ENCODE measurements at places on chromosomes 1 and 21.

DNA sequence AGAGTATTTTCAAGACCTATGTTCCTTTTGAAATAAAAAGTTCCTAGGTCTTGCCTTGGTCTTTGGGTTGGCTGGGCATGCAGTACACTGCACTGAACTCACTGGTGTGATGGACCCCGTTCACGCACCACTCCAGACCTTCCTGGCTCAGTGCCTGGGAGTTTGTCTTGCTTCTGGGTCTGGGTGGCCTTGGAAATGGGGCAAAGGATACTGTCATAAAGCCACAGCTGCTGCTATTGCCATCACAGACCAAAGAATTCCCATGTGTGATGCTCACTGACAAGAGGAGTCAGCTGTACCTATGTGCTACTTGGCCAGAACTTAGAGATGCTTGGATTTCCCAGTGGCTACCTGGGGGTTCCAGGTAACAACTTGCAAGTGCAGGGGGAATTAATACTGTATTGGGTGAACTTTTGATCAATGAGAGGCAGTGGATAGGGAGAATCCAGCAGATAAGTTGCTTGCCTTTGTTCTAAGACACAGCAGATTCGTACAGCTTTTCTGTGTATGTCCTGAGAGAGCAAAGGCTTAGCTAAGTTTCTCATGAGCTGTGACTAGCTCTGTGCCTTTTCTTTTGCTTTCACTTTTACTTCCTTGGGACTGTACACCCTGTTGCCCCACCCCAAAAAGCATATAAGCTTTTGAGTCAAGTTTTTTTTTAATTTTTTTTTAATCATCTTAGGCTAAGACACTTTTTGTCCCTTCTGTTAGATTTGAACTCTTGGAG lies 115.3 kb downstream of the RUNX1 start:
- DNase-seq = peak; percentile 49

- no peak for DNase-seq
These were observed 16.1 kb downstream of the HUNK start for GRCh38 chr21:31888936-31889371.

DNA sequence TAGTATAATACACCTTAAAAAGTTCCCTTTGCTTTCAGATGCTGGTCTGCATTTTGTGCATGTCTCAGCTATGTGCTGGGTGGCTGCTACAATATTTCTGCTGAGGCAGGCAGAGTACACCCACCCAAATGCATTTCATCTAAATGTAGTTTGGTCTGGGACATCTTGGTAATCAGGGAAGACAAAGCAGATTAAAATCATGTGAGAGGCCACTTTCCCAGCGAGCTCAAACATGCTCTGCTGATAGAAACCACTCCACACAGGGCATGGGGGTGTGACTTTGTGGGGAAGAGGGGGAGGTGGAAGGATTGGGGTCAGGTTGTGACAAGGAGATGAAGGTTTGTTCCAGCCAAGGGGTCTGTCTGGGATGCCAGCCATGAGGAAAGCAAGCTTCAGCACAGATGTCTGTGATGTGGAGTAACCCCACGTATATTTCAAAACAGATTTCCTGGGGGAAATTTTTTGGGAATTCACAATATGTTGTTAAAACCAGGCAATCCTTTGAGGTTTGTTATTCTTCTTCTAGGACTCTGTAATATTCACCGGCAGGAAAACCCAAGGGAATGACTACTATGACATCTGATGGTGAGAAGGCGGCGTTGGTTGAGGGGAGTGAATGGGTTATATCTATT lies 255.1 kb upstream of the FGGY start:
- no peak for DNase-seq

DNA sequence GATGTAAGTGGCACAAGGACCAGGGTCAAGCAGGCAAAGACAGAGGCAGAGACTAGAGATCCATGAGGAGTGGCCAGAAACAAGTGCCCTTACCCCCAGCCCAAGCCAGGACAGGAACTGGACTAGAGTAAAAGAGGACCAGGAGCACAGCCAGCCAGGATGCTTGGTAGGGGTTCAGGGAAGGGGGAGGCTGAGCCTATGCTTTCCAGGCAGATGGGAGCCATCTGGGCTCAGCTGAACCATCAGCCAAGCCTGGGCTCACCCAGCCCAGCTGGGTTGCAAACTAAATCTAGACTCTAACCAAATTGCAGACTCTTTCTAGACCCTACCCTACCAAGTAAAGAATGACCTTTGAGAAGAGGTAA lies 15.2 kb downstream of the PDZK1IP1 start:
- DNase-seq = no peak

GRCh38 chr1:173488001-173488400 lies 10.9 kb downstream of the PRDX6 start:
- DNase-seq = no peak

- DNase-seq = no peak
These were observed 99.0 kb downstream of the RYR2 start for GRCh38 chr1:237140986-237141385.

GRCh38 chr1:74470251-74470650 lies 42.2 kb downstream of the LRRC53 start:
- DNase-seq = no peak

DNA sequence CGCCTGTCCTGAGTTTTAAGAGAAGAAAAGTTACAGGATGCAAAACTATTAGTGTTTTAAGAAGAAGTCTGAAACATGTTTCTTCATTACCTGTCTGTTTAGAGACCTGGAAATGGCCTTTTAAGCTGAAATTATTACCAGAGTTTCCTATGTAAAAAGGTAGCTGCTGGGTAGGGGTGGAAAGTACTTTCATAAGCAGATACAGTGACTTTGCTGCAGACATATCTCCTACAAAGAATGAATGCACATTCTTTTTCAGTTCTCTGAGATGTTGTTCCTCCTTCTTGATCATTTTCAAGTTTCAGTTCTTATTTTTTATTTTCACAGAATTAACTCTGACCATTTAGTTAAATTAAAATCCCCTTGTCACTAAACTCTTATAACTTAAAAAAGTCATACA lies 1329.6 kb downstream of the KCNT2 start:
- no peak for DNase-seq

DNA sequence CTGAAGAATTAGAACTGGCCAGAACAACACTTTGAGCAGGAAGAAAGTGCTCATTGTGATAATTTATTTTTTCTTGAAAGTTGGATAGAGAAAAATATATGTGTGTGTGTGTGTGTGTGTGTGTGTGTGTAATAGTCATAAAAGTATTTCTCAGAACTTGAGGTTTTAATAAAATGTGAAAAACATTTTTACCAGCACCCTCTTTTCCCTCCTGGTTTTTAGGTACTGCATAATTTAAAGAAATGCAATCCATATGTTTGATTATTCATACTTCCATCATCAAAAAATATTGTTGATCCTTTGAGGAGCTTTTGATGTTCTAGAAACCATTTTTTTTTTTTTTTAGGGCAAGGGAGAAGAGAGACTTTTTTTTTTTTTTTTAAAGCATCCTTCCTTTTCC lies 66.8 kb upstream of the JUN start:
- no peak for DNase-seq

DNA sequence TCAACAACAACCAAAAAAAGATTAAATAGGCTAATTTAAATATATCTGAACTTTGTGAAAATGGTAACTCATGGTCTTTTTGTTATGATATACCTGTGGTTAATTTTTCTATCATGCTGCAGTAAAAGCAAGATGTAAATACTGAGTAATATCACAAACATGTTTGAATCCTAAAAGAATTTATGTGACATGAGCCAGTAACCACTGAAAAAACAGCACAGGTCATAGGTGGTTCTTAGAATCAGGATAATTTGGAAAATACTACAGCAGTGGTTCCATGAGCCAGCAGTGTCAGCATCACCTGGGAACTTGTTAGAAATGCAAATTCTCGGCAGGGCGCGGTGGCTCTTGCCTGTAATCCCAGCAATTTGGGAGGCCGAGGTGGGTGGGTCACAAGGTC lies 4.1 kb downstream of the ATP5IF1 start:
- no peak for DNase-seq

GRCh38 chr1:93672069-93672468 lies 9.6 kb downstream of the BCAR3 start:
- DNase-seq = no peak

DNA sequence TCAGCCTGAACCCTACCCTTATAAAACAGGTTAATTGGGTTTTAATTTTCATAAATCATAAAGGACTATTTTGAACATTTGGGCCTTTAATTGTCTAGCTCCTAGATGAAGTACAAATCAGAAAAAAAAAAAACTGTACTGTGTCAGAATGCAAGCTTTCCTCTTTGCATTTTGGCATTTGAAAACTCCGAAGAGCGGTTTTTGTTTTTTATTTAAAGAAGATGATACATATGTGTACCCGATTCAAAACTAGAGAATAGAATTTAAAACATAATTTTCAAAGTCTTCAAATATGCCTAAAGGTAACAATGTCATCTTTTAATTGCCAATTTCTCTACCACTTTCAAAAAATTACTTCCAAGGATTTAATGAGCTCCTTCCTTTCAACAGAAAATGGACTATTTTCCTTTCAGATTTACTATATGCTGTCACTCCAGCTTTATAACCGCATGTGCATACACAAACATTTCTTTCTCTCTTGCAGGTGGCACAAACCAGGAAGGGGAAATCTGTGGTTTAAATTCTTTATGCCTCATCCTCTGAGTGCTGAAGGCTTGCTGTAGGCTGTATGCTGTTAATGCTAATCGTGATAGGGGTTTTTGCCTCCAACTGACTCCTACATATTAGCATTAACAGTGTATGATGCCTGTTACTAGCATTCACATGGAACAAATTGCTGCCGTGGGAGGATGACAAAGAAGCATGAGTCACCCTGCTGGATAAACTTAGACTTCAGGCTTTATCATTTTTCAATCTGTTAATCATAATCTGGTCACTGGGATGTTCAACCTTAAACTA lies 33.7 kb downstream of the MRPL39 start:
- peak; percentile 87 for DNase-seq

DNA sequence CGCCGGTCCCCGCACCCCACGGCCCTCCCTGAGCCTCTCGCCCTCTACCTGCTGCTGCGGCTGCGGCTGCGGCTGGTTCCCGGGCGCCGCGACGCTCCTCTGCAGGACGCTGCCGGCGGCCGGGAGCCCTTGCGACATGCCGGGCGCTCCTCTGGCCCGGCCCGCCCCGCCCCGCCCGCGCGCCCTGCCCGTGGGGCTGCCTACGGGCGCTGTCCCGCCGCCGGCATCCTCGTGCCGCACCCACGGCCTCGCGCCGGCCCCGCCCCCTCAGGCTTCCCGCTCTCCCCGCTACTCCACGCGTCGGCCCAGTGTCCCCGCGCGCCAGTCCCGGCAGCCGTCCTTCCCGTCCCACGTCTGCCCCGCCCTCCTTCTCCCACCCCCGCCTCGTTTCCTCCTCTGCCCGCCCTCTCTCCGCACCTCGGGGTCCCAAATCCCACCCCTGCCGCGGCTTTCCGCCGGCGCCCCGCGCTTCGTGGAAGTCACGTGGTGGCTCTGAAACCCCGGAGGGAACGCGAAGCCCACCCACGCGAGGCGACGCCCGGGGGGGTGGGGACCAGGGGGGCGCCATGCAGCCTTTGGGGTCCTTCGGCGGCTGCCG lies at the start of gene BATF3:
BATF3 (minus strand) TSS at position 216 of the 598 bp plus-strand sequence; CDS start at position 138, 78 bp downstream.
- no peak for DNase-seq

DNA sequence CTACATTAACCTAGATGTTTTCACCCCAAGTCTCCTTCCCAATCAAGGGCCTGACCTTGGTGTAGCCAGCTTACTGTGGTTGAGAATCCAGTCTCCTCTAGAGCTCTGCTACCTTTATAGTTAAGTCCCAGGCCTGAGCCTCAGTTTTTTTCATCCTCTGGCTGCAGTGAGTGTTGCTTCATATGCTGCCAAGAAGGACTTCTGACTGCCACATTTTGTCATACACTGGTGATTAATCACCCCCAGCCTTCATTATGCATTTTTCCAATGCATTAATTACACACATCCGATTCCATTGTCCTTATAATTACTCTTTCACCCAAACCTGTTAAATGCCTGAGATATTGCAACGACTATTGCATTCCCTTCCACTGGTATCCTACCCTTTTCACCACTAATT lies 66.3 kb upstream of the FGGY start:
- DNase-seq = no peak

DNA sequence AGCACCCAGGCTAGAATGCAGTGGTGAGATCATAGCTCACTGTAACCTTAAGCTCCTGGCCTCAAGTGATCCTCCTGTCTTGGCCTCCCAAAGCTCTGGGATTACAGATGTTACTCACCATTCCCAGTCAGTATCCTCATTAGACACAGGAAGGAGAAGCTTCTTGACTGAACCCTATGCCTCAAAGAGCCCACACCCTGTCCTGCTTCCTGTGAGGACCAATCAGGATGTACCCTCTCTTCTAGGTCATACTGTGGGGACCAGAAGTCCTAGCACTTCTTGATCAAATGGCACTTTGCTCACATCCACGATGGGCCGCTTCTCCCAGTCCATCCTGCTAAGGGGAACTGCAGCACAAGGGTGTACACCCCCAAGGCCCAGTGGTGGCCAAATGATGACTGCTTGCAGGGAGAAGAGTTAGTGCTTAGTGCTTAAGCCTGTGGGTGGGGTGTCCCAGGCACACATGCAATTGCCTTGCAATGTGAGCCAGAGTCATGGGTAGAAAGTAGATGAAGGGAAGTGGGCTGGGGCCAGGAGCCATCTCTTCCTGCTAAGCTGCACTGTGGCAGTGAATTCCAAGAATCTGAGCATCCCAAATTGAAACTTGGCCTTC lies 9.8 kb downstream of the CD34 start:
- no peak for DNase-seq

DNA sequence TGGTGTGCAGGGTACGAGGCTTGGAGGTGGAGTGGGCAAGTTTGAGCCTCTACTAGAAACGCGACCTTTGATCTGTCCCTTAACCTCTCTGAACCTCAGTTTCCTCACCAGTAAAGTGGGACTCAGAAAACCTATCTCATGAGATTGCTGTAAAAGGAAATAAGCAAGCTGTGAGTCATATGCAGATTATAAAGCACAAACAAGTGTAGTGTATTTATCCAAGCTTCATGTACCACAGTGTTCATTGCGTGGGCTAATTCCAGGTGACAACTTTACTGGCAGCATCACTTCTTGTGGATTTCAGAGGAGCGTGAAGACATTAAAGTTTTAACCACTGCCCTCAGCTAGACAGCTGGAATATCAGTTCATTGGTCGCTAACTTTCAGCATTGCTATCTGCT lies 44.4 kb downstream of the ZNF697 start:
- DNase-seq = no peak

DNA sequence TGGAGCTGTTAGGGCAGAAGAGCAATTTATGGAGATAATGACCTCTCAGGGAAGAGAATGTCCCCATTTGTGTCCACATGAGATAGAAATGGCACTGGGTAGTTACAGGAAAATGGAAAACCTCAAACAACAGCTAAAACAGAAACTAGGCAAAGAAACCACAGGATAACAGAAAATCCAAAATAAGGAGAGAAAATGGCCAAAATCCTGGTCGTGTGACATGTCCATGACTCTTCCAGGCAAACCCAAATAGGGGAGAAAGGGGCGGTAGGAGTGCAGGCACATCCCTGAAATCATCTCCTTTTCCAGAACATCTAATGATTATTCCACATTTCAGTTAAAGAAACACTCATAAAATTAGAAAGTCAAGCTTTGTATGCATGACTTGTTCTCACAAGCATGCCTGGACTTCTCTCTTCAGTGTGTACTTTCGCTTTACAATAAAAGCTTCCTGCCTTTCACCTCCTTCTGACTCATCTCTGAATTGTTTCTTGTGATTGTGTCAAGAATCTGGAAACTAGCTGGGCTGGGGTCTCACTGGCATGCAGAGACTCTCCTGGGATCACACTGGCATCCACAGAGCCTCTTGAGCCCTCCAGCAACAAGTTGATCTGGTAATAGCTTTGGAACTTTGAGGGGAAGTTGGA lies 171.4 kb upstream of the ZP4 start:
- no peak for DNase-seq

Data from activated CD8-positive, alpha-beta T cell treated with anti-CD3 and anti-CD28 coated beads for 36 hours (primary cell).